ENCODE measurements at places on chromosomes 7 and 10.

GRCh38 chr10:124153023-124153826, 59.8 kb upstream of the CHST15 start:
- peak; percentile 86 for DNase-seq

DNA sequence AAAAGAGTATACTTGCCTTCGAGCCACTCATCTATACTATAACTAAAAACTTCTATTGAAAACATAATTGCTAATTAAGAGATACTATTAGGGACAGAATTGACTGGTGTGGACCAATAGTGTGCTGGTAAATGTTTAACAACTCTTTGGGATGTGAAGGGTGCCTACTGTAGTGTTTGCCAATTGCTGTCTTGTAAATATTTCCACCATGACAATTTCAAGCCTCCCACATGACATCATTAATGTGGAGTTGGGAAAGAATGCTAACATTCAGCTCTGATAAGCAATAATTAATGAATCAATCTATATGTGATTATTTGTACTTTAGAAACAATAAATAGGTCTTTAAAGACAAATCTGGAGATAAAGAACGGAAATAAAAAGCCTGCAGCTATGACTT, 136.8 kb downstream of the DGKB start:
- no peak for DNase-seq

DNA sequence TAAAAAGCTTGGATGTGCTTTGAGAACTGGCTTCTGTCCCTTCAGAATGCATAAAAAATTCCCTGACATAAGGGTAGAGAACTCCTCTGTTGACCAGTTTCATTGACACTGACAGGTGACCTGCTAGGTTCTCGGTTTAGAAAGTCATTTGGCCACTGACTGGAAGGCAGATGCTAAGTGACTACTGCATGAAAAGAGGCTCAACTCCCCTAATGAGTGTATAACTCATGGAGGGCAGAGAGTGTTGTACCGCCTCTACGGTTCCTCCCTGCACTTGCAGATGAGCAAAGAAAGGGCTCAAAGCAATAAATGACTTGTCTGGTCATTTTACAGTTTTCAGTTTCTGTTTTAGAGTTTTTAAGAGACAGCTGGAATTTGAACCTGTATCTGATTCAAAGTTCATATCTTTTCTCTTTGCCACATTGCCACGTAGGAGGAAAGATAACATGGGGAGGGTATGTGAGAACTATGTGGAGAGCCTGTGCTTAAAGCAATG, 2.9 kb upstream of the FGL2 start:
- no peak for DNase-seq

GRCh38 chr7:84250452-84250851, 55.9 kb upstream of the SEMA3A start:
- DNase-seq = no peak

DNA sequence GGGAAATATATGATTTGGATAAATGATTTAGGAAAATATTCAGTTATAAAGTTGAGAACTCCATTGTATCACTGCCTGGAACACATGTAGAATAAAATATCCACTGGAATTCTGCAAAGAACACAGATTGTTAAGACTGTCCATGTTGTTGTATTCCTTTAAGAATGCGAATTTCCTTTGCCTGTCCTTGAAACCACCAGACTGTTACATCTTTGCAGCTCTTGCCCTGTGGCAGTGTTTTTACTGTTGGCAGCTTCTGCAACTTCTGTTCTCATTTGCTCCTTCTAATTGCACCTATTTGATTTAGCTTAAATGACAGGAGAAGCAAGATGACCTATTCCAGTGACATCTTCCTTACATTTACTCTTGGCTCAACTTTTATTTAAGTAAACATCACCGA, 39.7 kb downstream of the MALSU1 start:
- DNase-seq = peak; percentile 17

- DNase-seq = no peak
Observed at GRCh38 chr7:99190359-99191009, 17.4 kb downstream of the KPNA7 start.

DNA sequence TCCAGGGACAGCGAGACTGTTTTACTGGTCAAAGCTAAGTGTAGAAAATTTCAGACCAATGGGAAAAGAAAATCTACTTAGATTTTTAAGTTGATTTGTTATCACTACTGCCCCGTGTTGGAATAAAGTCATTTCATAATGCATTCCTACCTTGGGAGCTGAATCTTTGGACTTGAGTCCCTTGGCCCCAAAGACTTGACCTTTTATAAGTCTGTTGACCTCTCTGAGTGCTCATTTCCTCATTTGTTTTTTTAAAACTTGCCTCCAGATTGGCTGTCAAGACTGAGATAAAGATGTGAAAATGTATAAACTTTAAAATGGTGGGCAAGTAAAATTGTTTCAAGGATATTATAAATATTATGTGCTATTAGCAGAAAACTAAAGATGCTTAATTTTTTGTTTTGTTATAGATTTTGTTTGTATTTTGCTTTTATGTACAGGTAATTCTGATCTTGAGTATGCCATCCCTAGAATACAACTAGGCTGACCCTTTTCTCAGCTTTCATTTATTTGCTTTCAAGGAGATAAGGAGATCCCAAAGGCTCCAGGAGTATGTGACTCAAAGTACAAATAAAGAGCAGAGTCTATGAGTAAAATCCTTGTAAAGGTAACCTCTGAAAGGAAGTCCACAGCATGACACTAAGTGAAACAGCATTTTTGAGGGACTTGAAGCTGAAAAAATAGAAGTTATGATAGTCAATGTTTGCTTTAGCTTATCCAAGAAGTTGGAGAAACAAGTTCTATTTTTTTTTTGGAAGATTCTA, 54.6 kb downstream of the TMEM26 start:
- no peak for DNase-seq

GRCh38 chr10:30842185-30842584, 189.5 kb downstream of the ZNF438 start:
- no peak for DNase-seq

DNA sequence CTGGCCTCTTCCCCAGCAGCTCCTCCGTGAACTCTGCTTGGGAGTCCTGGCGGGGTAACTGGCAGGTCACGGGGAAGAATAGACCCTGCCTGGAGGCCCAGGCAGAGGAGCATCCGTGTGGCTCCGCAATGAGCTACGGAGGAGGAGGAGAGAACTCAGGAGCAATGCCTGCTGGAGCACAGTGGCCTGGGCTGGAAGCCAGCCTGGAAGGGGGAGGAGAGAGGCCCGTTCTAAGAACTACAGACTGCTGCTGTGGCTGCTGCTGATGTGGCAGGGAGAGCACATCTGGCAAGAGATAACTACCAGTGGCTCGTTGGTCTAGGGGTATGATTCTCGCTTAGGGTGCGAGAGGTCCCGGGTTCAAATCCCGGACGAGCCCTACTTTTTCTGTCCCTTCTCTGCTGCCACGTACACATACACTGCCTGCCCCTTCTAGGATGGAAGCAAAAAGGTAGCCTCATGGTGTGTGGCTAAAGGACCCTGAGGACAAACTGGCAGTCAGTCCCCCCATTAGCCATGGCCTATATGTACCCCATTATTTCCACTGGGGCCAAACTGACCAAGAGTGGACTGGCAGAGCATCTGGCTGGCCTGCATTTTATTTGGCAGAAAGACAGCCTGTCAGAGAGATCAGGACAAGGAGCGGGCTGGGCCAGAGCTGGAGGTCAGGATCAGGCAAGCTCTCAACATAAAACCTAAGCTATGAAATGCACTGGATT, 7.7 kb upstream of the OPN1SW start:
- DNase-seq = peak; percentile 87

- DNase-seq = no peak
Observed at GRCh38 chr10:131820626-131821025, 80.2 kb upstream of the PPP2R2D start.

DNA sequence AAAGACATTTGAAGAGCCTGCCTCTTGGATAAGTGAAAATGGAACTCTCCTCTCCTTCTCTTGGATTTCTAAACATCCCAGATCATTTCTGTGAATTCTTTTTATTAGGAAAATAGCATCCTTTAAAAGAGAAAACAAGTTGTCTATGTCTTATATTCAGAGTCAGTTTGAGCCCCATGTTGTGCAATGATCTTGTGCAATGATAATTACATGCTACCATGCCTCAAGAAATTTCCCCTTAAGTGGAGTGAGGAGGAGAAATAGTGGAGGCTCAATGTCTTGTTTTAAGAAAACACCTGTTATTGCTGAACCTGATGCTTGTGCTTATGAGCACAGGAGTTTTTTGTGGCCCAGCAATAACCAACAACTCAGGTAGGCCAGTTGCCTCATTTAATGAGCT, 103.6 kb downstream of the NPSR1 start:
- peak; percentile 65 for DNase-seq

DNA sequence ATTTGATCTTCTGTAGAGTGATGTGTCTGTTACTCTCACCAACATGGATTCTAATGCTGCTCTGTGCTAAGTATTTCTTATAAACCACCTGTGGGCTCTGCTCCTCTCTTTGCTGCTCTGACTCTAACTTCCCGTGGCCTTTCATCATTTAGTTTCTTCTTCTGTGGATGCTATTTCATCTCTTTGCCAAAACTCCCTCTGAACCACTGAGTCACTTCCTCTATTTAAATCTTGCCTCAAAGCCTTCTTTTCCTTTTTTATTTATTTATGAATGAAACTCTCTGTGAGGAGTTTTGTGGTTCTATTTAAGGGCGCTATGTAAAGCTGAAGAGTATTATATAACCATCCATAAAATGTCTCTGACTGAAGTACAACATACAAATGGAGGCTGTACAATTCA, 538.5 kb downstream of the SUGCT start:
- DNase-seq = peak; percentile 73

GRCh38 chr10:118543714-118544400, 51.6 kb downstream of the PRLHR start:
- DNase-seq = peak; percentile 46

DNA sequence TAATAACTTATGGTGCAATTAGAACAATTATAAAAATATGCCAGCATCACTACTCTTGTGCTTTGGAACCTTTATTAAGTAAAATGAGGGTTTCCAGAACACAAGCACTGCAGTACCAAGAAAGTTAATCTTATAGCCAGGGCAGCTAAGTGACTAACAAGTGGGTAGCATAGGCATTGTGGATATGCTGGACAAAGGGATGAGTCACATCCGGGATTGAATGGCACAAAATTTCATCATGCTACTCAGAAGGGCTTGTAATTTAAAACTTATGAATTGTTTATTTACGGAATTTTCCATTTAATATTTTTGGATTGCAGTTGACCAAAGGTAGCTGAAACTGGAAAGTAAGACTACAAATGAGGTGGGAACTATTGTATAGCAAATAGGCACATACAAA, 250.6 kb downstream of the C7orf25 start:
- peak; percentile 83 for DNase-seq

- no peak for DNase-seq
Observed at GRCh38 chr10:122282909-122283308, 11.8 kb downstream of the BTBD16 start.

DNA sequence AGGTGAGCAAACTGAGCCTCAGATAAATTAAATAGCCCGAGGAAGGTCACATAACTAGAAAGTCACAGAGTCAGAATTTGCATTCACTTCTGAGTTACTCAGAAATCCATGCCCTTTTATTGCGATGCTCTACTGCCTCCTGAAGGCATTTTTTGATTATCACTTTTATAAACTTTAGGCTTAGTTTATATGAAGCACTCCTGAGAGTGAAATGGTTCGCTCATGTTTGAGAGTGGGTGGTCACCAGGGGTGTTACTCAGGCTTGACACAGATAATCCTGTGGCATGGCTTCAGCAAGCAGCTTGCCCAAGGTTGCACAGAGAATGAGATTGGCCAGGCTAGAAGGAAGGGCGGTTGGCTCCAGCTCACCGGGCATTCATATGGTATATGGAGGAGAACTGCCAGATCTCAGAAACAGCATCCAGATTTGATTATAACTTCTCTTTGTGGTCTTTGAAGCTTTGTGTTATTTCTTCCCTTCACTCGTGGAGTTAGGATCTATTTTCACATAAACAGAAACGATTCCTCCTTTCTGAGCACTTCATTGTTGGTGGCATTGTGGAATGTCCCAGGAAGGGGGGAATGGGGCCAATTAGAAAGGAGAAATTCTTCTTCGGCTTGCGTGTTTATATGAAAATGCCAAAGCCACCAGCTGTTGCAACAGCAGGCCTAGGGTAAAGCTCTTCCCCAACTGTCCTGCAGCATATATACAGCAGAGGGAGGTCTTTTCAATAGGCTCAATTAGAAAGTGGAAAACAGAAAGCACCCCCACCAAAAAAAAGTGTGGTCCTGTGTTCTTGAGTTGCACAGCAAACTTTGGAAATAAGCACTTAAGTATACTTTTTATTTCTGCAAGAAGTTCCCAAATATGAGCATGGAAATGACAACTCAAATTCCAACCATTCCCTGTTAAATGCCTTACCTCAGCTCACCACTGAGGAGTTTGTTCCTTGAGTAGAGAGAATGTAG, 628.8 kb downstream of the SUGCT start:
- DNase-seq = peak; percentile 91

DNA sequence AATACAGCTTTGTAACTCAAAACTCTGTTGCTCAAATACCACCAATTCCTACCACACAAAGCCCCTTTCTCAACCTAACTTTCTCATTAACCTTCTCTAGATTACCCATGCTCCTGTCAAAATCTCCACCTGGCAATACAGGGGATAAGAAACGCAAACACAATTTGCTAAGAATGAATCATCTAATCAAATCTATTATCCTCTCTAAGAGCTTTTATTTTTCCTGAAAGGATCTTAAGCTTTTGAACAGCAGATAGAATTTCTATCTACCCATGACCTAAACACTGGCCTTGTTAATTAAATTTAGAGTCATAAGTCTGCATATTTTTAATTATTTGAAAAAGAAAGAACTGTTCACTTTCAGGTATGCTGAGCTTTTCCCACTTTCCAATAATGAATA, 98.3 kb downstream of the HBP1 start:
- no peak for DNase-seq

- no peak for DNase-seq
Observed at GRCh38 chr7:98911916-98912315, 33.6 kb downstream of the TRRAP start.

DNA sequence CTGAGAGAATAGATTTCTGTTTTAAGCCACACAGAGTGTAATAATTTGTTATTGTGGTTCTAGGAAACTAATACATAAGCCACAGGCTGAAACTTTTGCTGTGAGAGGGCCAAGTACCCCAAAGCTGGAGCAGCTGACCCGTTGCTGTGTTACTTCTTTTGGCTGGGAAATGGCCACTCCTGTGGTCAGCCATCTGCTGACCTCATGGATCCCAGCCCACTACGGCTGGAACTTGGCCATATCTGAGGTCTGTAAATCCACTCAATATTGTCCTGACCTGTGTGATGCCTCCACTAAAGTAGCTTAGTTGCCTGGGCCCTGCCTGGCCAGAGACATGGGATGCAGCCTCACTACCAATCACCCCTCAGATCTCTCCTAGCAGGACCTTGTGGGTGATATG, 17.4 kb upstream of the LOXL4 start:
- DNase-seq = no peak
